ENCODE measurements at places on chromosomes 16 and 17.

GRCh38 chr16:51766739-51767138 is 615.7 kb upstream of the SALL1 start:
- DNase-seq, result no peak

- no peak for DNase-seq
Measured at GRCh38 chr17:34226011-34226743, 28.9 kb upstream of the CCL2 start.

- DNase-seq, result no peak
Measured at GRCh38 chr17:57482657-57483056, 226.3 kb downstream of the MSI2 start.

DNA sequence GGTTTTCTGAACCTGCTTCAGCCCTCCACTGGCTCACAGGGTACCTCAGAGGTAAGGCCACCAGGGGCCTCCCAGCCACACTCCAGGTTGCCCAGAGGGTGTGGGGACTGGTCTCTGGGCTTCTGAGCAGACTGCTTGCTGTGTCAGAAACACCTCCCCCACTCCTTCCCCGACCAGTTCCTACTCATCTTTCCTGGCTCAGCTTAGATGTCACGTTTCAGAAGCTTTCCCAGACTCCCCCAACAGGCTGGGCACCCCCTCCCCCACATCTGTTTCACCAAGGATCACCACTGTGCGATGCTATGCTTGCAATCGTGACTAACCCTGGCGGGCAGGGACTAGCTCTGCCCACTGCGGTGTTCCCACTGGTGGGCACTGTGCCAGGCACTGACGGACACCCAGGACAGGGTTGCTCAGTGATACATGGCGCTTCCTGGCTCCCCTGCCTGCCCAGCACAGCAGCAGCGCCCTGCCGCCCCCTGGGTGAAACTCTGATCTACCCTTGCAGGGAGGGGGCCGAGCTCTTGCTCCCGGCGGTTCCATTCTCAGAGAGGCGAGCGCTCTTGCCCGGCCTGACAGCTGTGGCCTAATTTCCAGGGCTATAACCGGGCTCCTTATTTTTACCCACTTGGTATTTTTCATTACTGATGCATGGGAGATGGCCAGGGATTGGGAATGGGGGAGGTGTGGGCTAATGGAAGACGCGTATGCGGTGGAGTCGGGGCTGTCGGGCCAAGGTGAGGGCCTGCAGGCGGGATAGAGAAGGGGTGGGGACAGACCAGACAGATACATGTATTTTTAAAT is 29.4 kb upstream of the MTSS2 start:
- no peak for DNase-seq

DNA sequence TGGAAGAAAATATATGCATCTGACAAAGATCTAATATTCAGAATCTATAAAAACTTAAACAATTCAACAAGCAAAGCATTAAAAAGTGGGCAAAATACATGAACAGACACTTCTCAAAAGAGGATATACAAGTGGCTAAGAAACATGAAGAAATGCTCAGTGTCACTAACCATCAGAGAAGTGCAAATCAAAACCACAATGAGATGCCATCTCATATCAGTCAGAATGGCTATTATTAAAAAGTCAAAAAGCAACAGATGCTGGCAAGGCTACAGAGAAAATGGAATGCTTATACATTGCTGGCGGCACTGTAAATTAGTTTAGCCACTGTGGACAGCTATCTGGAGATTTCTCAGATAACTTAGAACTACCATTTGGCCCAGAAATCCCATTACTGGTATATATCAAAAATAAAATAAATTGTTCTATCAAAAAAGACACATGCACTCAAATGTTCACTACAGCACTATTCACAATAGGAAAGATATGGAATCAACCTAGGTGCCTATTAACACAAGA is 179.5 kb downstream of the PCTP start:
- no peak for DNase-seq

DNA sequence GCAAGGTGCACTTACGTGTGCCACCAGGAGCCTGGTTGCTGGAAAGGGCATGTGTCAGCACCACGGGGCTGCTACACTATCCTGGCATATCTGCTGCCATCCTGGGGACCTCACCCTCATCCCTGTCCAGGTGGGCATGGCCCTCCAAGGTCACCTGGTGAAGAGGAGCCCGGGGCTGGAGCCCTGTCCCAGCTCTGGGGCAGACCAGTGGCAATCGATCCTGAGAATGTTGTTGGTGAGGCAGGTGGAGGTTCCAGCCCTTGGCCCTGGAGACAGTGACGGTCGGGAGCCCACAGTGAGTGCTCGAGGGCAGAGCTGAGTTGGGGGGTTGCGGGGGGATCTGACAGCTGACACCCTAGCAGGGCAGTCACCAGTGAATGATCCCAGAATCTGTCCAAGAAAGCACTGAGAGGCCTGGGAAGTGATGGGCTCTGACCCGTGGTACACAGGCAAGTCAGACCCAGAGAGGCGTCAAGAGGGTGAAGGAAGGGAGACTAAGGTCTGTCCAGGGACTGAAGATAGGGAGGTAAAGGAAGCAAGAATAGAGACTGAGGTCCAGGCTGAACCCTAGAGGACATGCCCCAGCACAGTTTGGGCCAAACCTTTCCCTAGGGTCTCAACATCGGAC is 17.6 kb downstream of the POLR3K start:
- DNase-seq, result no peak

DNA sequence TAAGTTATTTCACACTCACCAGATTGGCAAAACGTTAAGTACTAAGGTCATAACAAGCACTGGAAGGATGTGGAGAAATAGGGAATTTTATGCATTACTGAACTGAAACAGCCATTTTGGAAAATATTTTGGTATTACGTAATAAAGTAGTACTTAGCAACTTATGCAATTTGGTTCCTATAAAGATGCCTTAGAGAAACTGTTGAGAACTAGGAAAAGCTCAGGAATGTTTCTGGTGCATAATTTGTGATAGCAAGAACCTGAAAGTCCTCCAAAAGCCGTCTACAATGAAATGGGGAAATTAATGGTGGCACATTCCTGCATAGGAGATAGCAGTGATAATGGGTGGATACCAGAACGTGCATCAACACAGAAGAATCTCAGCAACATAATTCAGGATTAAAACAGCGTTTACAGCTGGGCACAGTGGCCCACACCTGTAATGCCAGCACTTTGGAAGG is 472.5 kb downstream of the WWOX start:
- no peak for DNase-seq

DNA sequence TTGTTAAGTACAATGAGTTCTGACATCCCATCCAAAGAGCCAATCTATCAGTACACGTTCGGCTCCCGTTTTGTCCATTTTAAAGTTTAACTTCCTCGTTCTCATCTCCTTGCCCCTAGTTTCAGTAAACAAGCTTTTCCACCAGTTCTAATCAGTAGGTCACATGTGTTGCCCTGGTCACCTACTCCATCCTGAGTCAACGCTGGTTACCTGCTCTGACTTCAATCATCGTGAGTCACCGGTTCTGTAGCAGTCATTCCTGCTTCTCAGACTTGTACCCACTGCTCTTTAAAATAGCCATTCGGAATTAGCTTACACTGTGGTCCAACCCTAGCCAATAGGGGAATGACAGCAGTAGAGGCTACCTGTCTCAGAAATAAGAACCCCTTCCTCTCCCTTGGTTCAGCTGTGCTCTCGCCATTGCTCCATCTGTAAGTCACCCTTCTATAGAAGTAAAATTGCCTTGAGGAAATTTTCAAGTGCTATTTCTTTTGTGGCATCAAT is 191.0 kb downstream of the CPPED1 start:
- DNase-seq, result no peak

GRCh38 chr17:66952031-66952524 is 12.4 kb upstream of the CACNG4 start:
- no peak for DNase-seq

DNA sequence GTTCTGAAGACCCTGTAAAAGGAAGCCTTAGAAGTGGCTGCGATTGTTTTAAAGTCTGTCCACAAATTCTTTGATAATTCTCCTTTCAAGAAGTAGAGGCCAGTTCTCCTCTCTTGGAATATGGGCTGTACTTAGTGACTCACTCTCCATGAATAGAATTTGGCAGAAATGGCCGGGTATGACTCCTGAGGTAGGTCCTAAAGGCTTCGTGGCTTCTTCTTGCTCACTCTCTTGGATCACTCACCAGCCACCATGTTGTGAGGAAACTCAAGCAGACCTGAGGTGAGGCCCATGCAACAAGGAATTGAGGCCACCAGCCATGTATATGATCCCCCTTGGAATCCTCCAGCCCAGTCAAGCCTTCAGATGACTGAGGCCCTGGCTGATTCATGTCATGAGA is 75.8 kb downstream of the WWOX start:
- no peak for DNase-seq

- DNase-seq, result no peak
Measured at GRCh38 chr17:30505868-30506417, 28.7 kb downstream of the GOSR1 start.

- DNase-seq, result no peak
Measured at GRCh38 chr16:4057439-4057877, 58.8 kb downstream of the ADCY9 start.

DNA sequence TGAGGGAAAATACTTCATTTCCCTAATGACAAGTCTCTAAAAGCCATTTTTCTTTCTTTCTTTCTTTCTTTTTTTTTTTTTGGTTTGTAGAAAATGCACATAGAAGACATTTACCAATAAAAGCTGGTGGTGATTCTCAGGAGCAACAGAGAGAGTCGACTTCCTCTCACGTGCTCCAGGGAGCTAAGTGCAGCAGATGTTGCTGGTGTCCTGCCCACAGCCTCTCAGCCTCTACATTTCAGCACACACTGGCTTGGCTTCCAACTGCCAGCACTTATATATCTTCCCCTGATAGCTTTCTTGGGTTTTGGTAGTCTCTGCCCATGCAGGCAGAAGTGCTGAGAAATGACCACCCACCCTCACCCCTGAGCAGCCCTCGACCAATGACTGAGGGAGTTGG is 58.4 kb upstream of the MARCHF10 start:
- DNase-seq, result no peak

GRCh38 chr17:7114875-7115614 is 423 bp upstream of the ASGR2 start:
- DNase-seq, result no peak

DNA sequence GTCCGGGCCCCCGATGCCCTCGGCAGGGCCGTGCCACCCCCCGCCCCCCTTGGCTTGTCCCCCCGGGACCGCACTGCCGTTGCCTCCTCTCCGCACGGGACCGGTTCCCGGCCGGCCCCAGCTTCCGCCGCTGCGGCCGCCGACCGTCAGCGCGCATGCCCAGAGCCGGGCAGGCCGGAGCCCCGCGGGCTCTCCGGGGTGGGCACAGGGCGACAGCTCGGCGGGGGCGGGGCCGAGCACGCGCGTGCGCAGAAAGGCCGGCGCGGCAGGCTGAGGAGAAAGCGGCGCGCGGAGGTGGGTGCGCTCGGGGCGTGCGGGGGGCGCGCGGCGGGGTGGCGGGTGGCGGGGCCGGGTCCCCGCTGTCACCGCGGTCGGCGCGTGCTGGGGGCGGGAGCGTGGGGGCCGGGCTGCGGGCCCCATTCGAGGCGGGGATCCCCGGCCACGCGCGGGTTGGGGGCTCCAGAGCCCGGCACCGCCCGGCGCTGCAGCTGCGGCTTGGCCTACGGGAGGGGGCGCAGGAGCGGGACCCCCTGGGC is at the start of gene TBC1D24:
Gene TBC1D24, plus strand, starts transcription at position 251 of the 536 bp plus-strand sequence. CDS start 21,022 bp downstream, outside the sequence.
- DNase-seq, result peak; percentile 84

GRCh38 chr16:82653550-82654511 is 27.1 kb downstream of the CDH13 start:
- peak; percentile 18 for DNase-seq

- DNase-seq, result no peak
Measured at GRCh38 chr16:740459-740763, 386 bp downstream of the CIAO3 start.

GRCh38 chr16:81453091-81453728 is 8.6 kb downstream of the CMIP start:
- DNase-seq, result no peak

DNA sequence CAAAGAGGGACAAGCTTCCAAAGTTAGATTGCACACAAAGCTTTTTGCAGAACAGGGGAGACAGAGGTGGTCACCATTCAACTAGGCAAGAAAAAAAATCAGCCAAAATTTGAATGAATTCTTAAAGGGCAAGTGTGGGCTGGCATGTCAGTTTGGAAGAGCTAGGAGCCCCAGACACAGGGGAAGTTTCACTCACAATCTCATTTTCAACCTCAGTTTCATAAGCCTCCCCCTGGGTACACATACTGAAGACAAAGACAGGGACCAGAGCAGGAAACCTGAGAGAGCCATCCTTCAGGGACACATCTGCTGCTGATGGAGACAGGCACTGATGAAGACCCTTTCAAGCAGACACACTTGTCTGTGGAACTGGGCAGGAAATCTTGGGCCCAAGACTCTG is 106.3 kb upstream of the PSMD7 start:
- DNase-seq, result no peak

GRCh38 chr16:19245326-19245925 is 40.1 kb upstream of the CLEC19A start:
- DNase-seq, result no peak

- no peak for DNase-seq
Measured at GRCh38 chr16:54630284-54630967, 300.2 kb upstream of the IRX5 start.

DNA sequence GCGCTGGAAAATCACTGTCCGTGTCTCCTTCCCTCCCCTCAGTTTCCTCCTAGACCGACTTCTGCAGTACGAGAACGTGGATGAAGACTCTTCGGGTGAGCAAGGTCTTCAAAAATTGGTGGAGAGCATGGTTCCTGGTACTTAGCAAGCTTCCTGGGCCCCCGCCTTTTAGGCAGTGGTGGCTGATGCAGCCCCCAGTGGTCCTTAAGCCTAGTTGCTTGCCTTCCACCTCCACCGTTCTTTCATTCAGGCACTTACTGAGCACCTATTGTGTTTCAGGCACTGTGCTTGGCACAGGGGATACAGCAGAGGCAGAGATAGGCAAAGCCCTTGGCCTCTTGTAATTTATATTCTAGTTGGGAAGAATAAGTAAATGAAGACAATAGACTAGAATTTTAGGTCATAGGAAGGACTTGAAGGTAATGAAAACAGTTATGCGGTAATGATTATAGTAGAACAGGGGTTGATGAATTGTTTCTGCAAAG is 767 bp downstream of the INO80E start:
- DNase-seq, result no peak

DNA sequence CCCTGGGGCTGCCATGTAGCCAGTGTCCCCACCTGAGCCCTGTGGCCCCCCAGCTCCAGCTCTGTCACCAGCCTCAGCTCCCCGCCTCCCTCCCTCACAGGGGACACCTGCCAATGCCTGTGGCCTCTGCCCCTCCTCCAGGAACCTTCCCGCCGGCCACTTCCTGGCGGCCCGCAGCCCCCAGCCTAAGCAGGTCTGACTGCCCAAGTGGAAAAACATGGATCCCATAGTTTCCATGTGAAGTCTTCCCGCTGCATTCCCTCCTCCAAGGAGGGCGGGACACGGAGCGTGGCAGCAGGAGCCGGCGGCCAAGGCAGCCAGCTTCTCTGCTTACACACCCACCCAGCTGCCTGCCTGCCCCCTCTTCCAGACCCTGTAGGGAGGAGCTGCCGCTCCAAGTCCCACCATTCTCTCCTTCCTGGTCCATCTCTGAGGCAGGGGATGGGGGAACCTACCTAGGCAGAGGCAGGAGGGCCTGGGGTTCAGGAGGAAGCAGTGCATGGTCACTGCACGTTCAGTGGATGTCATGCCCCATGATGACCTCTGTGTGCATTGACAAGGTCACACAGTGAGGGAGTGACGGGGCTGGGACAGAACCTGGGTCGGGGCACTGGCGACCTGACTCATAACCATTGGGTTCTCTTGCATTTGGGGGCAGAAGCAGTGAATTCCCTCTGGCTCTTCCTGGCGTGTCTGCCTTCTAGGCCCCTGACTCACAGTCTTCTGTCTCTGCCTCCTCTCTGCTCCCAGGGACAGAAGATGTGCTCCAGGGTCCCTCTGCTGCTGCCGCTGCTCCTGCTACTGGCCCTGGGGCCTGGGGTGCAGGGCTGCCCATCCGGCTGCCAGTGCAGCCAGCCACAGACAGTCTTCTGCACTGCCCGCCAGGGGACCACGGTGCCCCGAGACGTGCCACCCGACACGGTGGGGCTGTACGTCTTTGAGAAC is 8.7 kb downstream of the VASN start:
- no peak for DNase-seq
